ENCODE measurements at places on chromosomes 7 and 10.
A peak's percentile ranks its signal among the peaks of the same experiment; 100 is the strongest.

GRCh38 chr10:76043261-76043660, 611.8 kb downstream of the LRMDA start:
- DNase-seq, result no peak

GRCh38 chr10:44937196-44938005, 22.2 kb upstream of the RASSF4 start:
- DNase-seq, result no peak

- DNase-seq, result no peak
Measured at GRCh38 chr7:127819975-127820731, 168.2 kb downstream of the SND1 start.

- no peak for DNase-seq
Measured at GRCh38 chr7:141039376-141039775, 24.6 kb upstream of the MRPS33 start.

GRCh38 chr7:96794063-96794462, 84.4 kb upstream of the SEM1 start:
- DNase-seq, result no peak

GRCh38 chr7:604001-604883, 84.6 kb upstream of the PDGFA start:
- DNase-seq, result peak; percentile 87

DNA sequence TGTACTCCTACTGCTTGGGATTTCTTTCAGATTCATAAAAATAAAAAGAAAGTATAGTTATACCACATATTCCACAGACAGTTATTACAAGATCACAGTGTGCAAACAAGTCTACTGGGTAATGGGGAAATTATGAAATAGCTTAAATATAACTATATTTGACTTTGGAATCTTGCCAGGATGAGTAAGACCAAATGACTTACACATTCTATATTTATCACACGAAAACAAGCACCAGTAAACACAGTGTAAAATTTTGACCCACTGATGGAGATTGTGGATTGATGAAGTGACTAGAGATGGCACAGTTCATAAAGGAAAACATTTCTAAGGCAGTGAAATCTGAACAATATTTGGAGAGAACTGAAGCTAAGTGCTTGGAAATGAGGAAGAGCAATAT, 339.7 kb downstream of the THSD7A start:
- no peak for DNase-seq

DNA sequence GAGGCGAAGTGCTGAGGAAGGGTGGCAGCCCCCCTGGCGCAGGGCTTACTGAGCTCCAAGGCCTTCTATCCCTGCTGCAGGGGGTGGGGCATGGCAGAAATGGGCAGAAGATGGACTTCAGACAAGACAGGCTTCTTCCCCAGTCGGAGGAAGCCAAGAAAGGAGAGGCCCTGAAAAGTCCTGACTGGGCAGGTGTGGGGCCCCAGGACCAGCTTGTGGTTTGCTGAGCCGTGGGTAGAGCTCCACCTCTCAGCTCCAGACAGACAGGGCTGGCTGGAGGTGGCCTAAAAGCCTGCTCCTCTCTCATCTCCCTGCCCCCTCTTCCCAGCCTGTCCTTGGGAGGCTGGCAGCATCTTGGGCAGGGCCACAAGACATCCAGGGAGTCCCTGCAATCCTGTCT, 67.7 kb downstream of the C10orf105 start:
- DNase-seq, result no peak

- DNase-seq, result no peak
Measured at GRCh38 chr7:20519645-20520044, 95.8 kb upstream of the ABCB5 start.

- DNase-seq, result no peak
Measured at GRCh38 chr10:25288181-25288580, 113.4 kb downstream of the GPR158 start.

- DNase-seq, result no peak
Measured at GRCh38 chr7:28176174-28176573, 4.4 kb downstream of the JAZF1 start.

- DNase-seq, result no peak
Measured at GRCh38 chr10:89916468-89917215, 215.3 kb downstream of the KIF20B start.

GRCh38 chr10:109926061-109926745, 2.9 kb upstream of the XPNPEP1 start:
- no peak for DNase-seq

DNA sequence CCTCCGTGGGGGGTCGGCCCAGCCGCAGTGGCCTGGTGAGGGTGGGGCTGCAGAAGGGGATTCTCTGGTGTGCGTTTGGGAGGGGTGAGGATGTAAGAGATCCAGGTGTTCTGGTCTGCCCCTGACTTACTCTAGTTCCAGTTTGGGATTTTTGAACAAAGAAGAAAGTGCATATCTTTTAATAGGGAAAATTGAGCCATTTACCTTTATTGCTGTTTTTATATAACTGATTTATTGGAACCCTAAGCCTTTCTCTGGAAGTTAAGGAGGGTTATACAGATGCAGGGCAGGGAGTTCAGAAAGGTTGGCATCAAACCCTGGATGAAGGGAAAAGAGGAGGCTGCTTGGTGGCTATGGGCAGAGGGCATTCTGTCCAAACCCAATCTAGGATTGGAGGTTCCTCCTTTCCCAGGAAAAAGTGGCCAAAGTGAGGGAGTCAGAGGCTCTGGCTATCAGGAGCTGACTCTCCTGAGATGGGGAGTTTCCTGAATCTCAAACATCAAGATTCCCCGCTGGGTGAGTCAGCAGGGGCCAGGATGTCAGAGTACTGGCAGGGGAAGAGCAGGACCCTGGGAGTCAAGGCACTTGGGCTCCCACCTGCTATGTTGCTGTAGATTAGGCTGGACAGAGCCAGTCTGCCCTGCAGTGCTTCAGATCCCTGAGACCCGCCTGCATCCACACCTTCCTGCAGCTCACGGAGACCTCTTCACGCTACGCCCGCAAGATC, 67.5 kb downstream of the CLIP2 start:
- no peak for DNase-seq

GRCh38 chr7:41328131-41328530, 374.8 kb downstream of the INHBA start:
- DNase-seq, result no peak

- no peak for DNase-seq
Measured at GRCh38 chr10:8738987-8739386, 684.5 kb downstream of the GATA3 start.

- no peak for DNase-seq
Measured at GRCh38 chr7:127792528-127793342, 140.7 kb downstream of the SND1 start.

- no peak for DNase-seq
Measured at GRCh38 chr10:70084189-70084588, 31.5 kb downstream of the MACROH2A2 start.

GRCh38 chr10:80429521-80429973, 21.2 kb downstream of the PRXL2A start:
- DNase-seq, result no peak

DNA sequence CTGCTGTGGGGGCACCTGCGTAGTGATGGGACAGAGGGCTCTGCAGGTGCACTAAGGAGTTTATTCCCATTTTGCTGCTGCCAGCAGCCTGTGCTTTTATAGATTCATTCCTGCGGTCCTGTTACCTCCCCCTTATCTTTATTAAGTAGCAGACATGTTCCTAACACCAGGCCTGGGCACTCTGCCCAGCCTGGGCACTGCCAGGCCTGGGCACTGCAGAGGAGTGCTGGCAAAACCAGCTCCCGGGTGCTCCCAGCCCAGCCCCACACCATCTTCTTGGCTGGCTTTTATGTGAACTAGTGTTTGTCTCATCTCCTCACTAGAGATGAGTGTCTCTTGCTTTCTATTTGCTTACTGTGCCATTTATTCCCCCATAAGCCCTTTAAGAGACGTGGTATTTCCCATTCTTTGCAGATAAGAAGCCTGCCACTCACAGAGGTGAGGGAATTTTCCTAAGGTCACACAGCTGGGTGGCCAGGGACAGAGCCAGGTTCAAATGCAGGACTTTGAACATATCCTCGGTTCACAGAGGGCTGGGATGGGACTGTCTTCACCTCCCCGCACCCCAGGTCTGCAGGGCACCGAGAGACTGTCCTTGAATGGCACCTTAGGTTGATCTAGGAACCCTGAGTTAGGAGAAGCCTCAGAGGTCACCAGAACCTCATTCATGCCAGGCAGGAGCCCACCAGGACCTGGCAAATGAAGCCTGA, 14.6 kb upstream of the DRGX start:
- DNase-seq, result no peak

DNA sequence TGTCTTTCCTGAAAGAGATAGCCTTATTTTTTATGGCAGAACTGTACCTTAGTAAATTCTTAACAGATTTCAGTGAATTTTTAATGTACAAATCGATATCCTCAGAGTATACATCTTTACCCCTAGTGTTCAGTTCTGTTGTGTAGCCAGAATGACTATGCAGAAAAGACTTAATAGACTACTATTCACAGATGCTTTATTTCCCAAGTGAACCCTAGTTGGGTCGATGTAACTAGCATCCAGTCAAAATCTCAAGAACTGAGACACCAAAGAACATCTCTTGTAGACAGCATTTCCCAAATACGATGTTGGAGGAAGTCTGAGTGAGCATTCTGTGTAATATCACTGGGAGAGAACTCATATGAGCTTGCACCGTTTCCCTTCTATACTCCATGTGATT, 1.5 kb downstream of the AKR1C3 start:
- no peak for DNase-seq

GRCh38 chr7:2736411-2736914, 48.5 kb downstream of the AMZ1 start:
- DNase-seq, result no peak

- DNase-seq, result no peak
Measured at GRCh38 chr7:38322461-38322860, 49.0 kb upstream of the TARP start.

DNA sequence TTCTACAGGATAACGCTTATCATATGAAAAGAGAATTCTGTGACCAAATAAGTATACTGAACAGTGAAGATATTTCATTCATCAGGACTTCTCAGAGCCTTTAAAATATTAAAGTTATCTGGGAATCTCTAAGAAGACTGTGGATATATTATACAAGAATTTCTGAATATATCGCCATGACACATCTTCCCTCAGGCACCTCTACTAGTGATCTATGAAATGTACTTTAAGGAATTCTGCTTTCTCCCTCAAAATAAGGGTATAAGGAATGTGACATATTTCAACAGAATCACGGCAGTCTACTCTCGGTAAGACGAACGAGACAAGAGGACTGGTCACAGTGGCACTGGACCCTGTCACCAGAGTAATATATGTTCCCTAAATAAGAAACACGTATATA, 504.2 kb upstream of the PHF14 start:
- no peak for DNase-seq

DNA sequence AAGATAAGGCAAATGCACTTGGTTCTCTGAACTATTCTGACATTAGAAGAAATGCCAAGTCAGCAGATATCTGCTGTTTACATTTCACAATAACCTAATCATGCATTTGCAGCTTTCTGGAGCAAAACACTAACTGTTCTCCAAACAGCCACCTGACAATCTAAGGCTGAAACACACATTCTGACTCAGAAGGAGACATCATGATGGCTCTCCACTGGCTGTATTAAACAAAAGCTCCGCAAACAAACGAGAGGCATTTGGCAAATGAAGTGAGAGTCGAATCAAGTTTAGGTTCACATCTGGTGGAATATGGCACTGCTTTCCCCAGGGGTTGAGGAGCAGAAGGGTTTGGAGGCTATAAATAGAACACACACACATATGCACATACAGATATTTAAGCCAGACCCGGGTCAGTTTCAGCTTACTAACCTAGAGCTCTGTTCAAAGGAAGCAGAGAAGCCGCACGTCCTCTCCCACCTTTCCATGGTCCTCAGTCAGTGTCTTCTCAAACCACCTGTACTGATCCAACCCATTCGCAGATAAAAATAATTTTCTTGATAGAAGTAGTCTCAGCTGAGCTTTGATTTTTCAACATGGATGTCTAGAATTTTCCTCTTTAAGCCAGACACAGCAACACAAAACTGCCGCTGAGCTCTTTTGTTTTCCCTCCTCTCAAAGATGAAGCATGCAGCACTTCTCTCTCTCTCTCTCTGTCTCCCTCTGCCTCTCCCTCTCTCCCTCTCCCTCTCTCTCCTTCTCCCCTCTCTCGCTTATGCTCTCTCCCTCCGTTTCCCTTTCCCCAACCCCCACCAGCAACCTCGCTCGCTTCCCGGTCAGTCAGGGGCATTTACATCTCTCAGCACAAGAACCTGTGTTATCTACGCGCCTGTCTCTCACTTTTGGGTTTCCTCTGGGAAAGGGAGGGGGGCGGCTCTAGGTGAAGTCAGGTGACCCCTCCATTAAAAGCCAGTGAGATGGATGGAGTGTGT, 682.8 kb downstream of the MAGI2 start:
- no peak for DNase-seq

- DNase-seq, result no peak
Measured at GRCh38 chr10:34656661-34657060, 158.4 kb downstream of the PARD3 start.

DNA sequence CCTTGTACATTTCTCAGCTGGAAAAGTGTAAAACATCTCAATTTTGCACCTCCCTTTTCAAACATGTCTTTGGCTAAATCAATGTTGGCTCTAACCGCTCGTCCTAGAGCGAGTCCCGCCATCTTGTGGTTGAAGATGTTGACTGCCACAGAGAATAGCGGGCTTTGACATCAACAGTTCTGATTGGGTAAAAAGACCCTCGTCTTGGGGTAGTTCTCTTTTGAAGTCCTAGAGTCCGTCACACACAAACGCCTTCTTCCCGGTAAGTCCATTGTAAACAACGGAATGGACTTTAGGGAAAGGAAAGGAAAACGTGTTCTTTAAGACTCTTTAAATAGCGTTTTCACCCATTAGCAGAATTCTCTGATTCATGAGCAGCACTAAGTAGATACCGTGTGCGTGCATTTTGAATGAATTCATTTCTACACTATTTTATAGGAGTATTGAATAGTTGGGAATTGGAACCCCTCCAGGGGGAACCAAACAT, 452 bp upstream of the RPP30 start:
- peak; percentile 51 for DNase-seq

- DNase-seq, result no peak
Measured at GRCh38 chr10:30171601-30172000, 112.2 kb upstream of the JCAD start.

- DNase-seq, result no peak
Measured at GRCh38 chr7:46626691-46627310, 705.7 kb upstream of the IGFBP3 start.
